Activated CD4-positive, alpha-beta T cell treated with anti-CD3 and anti-CD28 coated beads, Interleukin-2, Interleukin-4, amounts not matched to agents 100 ng/mL and 50 ng/mL, durations not matched to agents 16 hours and 8 hours (primary cell): ENCODE measurements at places on chromosomes 1 and 21.

DNA sequence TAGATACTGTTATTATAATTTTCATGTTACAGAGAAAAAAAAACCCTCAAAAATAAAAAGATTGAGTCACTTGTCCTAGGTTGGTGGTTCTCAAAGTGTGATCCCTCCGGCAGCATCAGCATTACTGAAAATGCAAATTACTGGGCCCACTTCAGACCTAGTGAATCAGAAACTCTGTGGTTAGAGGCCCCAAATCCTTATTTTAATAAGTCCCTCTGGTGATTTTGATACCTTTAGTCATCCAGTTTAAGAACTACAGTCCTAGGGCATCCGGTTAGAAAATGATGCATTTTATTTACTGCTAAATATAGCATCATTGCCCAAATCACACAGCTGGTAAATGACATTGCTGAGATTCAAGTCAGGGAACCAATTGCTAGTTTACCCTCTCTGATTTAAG lies 203.7 kb upstream of the RUNX1 start:
- DNase-seq = peak; percentile 76

DNA sequence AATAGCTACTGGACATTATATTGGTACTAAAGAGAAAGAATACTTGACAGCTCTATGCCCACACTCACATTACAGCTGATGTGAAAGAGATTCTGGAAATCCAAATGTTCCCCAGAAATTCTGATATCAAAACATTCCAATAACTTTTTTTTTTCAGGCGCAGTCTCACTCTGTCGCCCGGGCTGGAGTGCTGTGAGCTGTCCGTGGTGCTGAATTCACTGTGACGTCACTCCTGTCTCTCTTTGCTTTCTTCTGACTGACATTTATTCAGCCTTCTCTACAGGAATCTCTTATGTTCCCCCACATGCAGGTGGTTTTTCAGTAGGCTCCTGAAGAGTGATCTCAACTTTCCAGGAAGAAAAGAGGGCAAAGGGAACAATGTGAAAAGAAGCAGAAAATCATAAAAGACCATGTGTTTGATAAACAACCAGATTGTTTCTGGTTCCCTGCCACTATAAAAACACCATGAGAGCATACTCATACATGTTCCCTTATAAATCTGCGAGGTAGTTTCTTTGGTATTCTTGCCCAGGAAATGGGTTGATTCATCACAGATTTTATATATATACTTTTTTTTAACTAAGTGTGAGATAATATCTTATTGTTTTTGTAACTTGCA lies 6.2 kb downstream of the S100A7A start:
- peak; percentile 39 for DNase-seq

DNA sequence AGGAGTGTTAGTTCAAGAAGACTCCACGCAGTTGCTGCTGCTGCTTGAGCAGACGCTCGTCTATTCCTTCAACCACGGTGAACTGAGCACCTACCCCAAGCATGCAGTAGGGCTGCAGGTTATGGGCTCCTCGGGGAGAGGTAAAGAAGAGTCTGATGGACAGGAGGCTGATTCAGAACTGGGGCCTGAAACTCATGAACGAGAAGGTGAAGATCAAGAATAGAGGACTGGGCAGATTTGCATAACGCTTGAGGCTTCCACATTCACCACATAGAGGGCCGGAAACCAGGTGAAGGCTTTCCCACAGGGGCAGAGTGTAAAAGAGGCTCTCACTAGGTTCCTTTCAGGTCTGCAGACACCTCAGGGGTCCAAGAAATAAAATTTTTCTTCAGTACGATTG lies 9.1 kb downstream of the ABCA4 start:
- DNase-seq = no peak

- DNase-seq = peak; percentile 76
These were observed 2.7 kb upstream of the PSMD4 start for GRCh38 chr1:151251656-151252470.

DNA sequence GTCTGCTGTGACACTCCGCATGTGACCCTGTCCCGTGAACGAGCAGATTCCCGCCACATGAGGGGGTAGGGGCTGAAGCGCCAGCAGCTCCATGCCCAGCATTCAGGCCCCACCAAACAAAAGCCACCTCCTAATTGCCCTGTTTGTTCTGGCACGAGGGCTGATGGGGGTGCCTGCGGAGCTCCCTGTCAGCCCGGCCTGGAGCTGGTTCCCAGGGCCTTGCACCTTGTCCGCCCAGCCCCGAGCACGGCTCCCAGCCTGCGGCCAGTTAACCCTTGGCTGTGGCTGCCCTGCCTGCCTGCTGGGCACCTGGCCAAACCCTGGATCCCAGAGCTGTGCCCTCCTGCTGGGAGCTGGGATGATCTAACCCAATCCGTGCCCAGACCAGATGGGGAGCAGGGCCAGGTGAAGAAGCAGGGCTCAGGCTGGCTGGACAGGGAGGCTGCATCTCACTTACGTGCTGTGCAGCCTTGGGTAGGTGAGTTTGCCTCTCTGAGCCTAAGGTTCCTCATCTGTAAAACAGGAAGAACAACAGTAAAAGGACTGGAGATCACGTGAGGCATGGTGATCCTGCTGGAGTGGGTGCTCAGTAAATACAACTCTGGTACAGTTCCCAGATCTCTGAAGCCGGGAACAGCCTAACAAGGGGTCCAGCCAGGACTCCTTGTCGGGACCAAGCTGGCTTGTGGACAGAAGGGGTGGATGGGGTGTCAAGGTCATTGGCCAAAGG lies 110.9 kb upstream of the IFFO2 start:
- DNase-seq = no peak

DNA sequence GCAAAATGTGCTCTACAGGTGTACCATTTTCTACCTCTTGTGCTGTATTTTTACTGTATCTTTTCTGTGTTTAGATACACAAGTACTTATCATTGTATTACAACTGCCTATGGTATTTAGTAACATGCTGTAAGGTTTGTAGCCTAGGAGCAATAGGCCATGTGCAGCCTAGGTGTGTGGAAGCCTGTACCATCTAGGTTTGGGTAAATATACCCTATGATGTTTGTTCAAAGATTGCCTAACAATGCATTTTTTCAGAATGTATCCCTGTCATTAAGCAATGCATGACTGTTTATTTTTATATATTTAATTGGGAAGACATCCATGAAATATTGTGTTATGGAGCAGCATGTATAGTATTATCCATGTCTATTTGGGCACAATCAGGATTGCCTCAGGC lies 11.0 kb downstream of the ETV3L start:
- DNase-seq = no peak

GRCh38 chr1:59309795-59310548 lies 13.1 kb downstream of the FGGY start:
- DNase-seq = no peak

DNA sequence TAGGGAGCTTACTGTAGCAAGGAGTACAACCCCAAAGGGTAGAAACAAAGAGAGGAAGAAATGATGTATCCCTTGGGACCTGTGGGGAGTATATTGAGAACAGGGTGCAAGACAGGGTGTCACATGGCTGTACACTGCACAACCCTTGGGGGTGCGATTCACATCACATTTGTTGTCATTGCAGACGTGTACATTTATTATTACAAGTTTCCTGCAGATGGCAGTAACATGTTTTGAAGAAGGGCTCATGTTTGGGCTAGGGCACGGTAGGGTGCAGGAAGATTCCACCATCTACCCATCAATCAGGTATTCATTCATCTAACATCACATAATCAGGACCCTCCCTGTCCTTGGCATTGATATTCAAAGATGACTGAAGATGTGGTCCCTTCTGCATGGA lies 62.5 kb downstream of the NDUFS5 start:
- DNase-seq = no peak

DNA sequence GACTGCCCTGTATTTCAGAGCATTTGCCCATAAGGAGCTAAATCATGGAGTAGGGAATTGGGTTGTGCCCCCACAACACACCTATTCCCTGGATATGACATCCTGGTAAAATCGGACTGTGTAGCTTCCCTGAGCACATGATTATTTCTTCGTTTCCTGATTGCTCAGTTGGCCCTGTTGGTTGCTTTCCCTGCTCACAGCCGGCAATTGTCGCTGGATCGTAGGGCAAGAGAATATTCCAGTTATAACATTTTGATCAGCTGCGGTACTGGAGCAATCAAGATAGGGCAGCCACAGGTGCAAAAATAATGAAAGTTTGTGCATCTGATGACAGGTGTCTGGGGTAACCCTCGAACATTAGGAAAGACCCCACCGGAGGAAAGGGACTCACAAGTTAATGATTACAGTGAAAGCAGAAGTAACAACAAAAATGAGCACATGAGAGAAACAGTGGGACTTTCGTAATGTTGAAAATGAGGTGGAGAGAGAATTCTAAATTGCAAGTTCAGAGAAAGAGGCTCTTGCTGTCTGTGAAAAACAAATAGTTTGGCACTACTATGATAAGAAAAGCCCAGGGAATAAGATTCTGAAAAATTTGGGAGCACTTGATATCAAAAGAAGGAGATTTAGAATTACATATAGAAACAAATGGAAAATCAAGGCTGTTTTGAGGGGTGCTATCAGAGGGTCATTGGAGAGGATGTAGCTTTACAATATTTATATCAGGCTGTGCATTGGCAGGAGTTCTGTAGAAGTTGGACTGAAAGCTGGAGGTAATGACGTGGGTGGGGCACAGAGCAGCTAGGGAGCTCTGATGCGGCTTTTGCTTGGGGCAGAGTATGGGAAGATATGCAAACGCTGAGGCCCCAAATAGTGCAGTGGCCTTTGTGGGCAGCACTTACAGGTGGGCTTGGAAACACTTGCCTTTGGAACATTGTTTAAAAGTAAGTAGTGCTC lies at the start of gene MAB21L3:
Gene MAB21L3, plus strand, starts transcription at position 833 of the 957 bp plus-strand sequence. CDS start 1,217 bp downstream, outside the sequence.
- DNase-seq = no peak

- no peak for DNase-seq
These were observed 2.6 kb upstream of the CCDC185 start for GRCh38 chr1:223390618-223391017.

- no peak for DNase-seq
These were observed 21.6 kb downstream of the HUNK start for GRCh38 chr21:31894457-31894856.

DNA sequence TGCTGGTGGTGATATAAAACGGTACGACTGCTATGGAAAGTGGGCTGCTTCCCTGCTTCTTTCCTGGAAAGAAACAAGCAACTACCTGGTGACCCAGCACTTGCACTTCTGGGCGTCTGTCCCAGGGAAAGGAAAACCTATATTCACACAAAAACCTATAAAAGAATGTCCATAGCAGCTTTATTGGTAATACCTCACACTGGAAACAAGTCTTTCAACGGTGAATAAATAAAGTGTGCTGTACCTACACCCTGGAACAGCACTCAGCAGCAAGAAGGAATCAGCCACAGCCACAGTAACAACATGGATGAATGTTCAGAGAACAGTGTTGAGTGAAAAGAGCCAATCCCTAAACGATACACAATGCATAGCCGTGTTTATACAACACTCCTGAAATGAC lies 19.9 kb downstream of the SLC19A1 start:
- DNase-seq = no peak

DNA sequence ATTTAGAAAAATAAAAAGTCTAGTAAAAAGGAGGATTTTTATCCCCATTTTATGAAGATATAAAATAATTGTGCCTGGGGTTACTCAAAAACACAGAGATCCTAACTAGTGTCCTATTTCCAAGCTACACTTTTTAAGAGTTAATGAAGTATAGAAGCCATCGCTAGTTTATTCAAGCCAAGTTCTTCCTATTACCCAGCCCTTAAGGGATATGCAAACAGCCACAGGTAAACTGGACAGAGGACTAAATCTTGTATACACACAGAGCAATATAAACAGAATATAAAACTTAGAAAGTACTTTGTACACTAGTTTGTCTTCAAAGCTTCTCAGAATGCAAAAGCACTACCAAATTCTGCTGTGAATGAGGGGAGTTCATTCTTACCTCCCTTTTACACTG lies 111.1 kb downstream of the RERE start:
- DNase-seq = no peak

DNA sequence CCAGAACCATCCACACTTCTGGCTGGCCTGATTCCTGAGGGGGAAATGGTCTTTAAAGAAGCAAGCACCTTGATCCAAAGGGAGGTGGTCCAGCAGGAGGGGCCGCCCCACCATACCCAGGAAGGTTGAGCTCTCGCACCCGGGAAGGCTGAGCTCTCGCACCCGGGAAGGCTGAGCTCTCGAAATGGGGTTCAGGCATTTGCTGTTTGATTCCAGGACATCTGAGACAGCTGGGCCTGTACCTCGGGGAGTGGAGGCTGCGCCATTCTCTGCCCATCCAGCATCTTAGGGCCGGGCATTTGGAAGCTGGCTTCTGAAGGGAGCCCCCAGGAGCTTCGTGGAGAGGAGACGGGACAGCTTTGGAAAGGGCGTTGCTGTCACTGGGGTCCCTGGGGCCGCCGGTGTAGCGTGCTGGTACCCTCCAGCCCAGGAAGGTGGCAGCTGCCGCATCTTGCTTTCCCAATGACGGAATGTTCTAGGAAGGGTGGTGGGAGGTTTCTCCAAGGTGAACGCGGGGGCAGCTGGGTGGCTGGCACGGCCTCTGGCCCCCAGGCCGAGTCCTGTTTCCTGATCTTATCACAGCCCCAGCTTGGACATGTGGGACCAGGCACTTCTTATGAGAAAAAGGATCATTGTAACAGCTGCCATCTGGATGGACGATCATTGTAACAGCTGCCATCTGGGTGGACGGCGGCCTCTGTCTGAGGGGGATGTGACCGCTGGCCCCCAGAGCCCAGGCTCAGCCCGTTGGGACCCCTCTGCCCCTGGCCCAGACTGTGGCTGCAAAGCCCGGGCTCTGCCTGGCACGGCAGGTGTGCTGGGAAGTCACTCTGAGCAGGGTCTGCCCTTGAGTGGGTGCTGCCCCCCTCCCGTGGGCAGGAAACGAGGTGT lies 61.6 kb downstream of the COL18A1 start:
- no peak for DNase-seq

GRCh38 chr1:65250826-65251225 lies 58.5 kb upstream of the DNAJC6 start:
- DNase-seq = no peak

DNA sequence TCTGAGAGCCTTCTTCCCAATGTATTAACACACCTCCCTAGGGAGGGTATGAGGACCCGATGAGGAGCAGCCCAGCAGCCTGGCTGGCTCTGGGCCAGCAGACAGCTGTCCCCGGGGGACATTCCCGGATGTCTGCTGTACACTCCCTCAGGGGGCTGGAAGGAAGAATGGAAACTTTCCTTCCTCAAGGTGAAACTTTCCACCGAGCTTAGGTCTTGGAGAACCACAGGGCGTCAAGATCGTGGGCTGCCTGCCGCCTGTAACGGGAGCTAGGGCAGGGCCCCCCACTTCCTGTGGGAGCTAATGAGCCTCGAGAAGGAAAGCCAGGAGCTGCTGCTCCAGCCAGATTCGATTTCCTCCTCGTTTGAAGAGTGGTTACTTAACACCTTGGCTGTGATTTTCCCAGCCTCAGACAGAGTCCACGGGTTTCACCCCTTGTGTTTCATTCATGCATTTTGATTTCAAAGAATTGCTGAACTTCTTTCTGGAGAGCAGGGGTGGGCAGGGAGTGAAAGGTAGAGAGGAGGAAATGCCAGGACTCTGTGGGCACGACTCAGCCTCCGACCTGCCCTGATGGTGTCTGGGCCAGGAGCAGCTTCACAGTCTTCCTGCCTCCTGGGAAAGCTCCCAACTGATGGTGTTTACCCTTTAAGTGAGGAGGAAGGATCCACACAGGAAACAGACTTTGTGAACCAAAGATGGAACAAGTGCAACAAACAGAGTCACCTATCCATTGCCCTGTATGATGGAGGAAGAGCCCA lies 29.7 kb downstream of the UBE2T start:
- no peak for DNase-seq

GRCh38 chr21:25385911-25386474 lies 221.3 kb downstream of the MRPL39 start:
- peak; percentile 40 for DNase-seq

- peak; percentile 11 for DNase-seq
These were observed 4.3 kb upstream of the KIF14 start for GRCh38 chr1:200624679-200625335.

GRCh38 chr1:219316066-219316465 lies 142.4 kb downstream of the LYPLAL1 start:
- no peak for DNase-seq
